ENCODE measurements at places on chromosomes 3 and 15. TPM values are rescaled to one million over a fixed set of nuclear protein-coding genes. Genes with fewer than 3 reads are reported as not detected.

DNA sequence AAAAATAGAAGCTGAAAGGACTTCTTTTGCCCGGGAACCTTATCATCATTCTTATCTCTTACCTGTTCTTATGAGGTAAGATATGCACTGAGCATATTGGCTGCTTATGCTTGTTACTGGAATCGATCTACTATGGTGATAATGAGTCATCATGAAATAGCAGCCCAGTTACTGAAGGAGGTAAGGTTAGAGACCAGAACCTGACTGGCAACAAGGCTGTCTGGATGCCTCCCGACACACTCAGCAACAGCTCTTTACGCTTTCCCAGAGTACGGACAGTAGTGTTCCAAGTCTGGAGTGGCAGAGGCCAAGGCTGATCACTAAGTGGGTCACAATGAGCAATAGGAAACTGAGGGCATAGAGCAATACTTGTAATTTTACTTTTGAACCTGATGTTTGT is 314.1 kb downstream of the NLGN1 start:
- H3K4me1 ChIP-seq, result no peaks in the 10 kb centered on the region
- no peaks in the 10 kb centered on the region for H3K36me3 ChIP-seq
- DNase-seq, result peak; percentile 33
- no peak overlapping the region for H3K4me3 ChIP-seq
- H3K27ac ChIP-seq, result no peak overlapping the region

DNA sequence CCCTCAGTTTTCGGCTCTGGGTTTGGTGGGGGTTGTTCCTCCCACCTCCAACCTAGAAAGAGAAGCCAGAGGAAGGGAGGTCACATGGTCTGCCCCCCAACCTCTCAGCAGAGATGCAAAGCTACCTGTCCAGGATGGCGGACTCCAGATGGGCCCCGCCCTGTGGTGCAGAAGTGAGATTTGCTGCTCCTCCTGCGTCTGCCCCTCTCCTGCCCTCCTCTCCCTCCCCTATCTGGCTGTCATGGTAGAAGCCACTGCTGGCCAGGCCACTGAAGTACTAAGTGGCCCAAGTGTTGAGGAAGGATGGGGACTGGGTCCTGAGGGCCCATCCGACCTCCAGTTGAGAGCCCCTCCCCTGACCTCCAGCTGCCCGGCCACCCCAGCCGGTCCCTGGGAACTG is 2.1 kb upstream of the SEMA3B start:
- H3K27ac ChIP-seq, result no peak overlapping the region
- no peak overlapping the region for H3K4me3 ChIP-seq
- no peak for DNase-seq
- no peaks in the 10 kb centered on the region for H3K4me1 ChIP-seq
- H3K27me3 ChIP-seq, result peaks cover 3% of the 10 kb centered on the region

DNA sequence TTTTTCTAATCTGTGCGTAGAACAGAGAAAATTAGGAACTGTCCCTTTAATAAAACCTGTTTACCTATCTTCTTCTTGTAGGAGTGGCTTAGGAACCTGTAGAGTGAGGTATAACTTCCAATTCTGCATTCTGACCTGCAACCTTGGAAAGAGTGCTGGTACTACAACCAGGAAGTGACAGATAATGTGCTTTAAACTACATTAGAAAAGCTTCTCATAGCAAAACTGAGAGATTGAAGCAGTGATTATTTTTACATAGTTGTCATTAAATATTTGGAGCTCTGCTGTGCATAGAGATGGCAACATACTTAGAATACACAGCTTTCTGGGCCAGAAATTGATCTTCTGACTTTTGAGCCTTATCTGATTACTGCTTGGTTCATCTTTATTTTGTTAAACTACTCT is 50.4 kb upstream of the ZDHHC23 start:
- H3K36me3 ChIP-seq, result no peaks in the 10 kb centered on the region
- H3K4me3 ChIP-seq, result no peak overlapping the region
- H3K4me1 ChIP-seq, result no peaks in the 10 kb centered on the region
- no peak for DNase-seq

GRCh38 chr15:93855181-93855826 is 376.1 kb upstream of the MCTP2 start:
- H3K27ac ChIP-seq, result no peak overlapping the region
- no peaks in the 10 kb centered on the region for H3K27me3 ChIP-seq
- no peak for DNase-seq
- H3K36me3 ChIP-seq, result no peaks in the 10 kb centered on the region
- no peak overlapping the region for H3K4me3 ChIP-seq
- no peaks in the 10 kb centered on the region for H3K4me1 ChIP-seq

GRCh38 chr3:99357131-99357530 is 281.3 kb upstream of the COL8A1 start:
- peaks cover 14% of the 10 kb centered on the region for H3K4me1 ChIP-seq
- H3K27ac ChIP-seq, result no peak overlapping the region
- H3K27me3 ChIP-seq, result no peaks in the 10 kb centered on the region
- H3K4me3 ChIP-seq, result no peak overlapping the region

The GOLGA8T gene
- not detected for total RNA-seq

The ZNF710 gene
- total RNA-seq, result 31.8 TPM

The PHC3 gene
- 34.4 TPM for total RNA-seq

The TRMT10C gene
- 29.6 TPM for total RNA-seq

The SHC4 gene
- not detected for total RNA-seq

Data from endothelial cell of umbilical vein (primary cell).